ENCODE measurements at places on chromosomes 3 and 15.

GRCh38 chr3:134348524-134348923 is 25.7 kb downstream of the AMOTL2 start:
- DNase-seq = no peak

DNA sequence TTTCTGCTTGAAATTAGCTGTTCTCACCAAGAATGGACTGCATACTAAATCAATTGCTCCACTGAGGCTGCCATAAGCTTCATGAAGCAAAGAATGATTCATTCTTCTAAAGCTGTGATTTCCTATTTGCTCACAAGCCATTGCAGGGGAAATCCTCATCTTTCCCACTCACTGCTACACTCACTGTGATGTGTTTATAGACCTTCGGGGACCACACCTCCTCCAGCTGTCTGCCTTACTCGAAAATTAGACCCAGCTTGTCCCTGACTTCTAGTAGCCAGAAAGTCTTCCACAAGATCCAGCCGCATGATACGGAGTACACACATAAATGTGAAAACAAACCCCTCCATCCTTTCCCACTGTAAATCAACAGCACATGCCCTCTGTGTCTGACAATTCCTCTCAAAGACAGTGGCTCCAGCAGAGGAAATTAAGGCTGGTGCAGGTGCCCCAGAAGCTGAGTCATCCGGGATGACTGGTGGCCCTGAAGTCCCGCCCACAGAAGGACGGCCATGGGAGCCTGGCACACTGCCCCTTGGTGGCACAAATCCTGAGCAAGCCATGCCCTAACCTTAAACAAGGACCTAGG is 172.0 kb downstream of the STT3B start:
- no peak for DNase-seq

- DNase-seq = no peak
Measured at GRCh38 chr15:77025941-77026411, 31.1 kb downstream of the PSTPIP1 start.

DNA sequence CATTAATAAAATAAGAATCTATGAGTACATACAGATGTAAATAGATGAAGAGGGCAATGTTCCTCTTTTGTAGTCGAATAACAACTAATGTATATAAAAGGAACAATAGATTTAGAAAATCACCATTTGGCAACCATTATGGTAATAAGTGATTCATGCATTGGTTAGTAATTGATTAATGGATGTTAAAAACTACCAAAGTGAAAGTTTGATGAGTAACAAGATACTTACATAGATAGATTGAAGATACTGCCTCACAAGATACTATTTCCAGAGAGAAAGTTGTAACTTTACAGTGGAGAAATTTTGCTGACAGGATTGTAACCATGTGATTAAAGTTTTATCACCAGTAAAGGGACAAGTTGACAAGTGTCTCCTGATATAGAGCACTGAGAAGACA is 55.0 kb downstream of the TCF12 start:
- no peak for DNase-seq

DNA sequence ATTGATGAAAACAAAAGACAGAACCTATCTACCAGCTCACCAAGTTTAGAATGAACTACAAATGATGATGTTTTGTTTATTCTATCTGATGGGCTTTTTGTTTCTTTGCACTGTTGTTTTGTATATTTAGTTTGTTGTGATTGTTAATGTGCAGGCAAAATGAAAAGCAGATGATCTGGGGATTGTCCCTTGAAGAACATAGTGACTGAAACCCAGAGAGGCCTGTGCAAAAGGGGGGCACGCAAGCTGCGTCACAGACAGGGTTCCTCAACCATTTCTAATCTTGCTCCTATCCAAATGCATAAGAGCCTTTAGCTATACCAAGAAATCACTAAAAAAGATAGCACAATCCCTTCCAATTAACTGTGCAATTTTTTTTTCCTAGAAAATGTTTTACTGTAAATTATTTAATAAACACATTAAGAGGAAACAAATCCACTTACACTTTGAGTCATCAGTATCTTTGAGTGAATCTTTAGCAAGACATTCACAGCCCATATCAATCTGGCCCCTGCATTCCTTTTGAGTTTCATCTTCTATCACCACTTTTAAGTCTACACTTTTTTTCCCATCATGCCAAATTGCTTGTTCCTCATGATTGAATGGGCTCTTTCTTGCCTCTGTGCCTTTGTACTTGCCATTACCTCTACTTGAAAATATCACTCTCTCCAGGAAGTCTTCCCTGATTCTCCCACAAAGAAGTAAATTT is 220.3 kb downstream of the ATP8B4 start:
- no peak for DNase-seq

DNA sequence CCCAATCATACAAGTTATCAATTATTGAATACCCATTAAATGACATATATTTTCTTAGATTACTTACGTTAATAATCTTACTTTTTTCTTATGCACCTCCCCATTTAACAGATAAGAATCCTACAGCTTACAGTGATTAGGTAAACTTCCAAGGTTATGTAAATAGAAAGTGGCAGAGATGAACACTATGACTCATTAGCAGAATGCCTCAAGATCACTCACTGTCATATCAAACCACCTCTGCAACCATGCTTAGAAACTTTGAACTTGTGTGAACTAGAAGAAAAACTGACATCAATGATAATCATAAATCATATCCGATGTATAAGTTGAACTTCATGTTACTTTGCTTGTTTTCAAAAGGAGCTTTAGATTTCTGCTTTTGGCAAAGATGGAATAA is 911.6 kb upstream of the ARPP21 start:
- no peak for DNase-seq

GRCh38 chr3:56956906-56957305 is 103.6 kb upstream of the SPATA12 start:
- DNase-seq = no peak

DNA sequence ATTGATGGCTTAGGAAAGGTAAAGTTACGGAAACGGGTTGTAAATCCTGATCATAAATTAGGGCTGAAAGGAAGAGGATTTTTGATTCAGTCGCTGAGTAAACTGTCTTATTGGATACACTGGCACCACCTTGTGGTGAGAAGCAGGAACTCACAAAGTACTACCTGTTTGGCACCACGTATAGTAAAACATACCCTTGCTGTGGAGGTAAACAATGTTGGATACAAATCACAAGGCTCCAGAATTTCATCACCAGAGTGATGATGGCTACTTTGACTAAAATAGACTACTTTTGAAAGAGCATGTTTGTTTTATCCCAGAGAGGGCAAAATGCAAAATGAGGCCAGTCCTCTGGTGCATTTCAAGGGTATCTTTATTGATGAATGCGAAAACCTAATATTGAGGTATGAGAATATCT is 216.9 kb downstream of the IGSF11 start:
- DNase-seq = no peak

- no peak for DNase-seq
Measured at GRCh38 chr15:56933811-56934210, 15.4 kb downstream of the TCF12 start.
